ENCODE measurements at places on chromosomes 1 and 21.

GRCh38 chr1:78301141-78301540, 189.6 kb upstream of the PTGFR start:
- no peak for DNase-seq

DNA sequence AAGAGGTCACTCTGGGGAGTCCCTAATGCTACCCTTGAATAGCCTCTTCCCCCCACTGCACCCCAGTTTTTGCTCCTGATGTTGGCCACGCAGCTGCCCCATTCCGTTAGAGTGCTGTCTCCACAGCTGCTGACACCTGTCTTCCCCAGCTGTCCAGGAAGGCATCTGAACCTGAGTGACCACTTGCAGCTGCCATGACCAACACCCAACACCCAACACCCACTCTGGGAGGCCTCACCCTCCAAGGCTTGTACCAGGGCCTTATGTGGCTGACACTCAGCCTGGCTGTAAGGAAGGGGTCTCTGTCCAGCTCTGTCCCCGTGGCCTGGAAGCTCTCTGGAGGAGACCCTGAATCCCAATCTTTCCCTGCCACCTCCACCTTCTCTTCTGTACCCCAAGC, 26.7 kb upstream of the LDLRAP1 start:
- DNase-seq = no peak

DNA sequence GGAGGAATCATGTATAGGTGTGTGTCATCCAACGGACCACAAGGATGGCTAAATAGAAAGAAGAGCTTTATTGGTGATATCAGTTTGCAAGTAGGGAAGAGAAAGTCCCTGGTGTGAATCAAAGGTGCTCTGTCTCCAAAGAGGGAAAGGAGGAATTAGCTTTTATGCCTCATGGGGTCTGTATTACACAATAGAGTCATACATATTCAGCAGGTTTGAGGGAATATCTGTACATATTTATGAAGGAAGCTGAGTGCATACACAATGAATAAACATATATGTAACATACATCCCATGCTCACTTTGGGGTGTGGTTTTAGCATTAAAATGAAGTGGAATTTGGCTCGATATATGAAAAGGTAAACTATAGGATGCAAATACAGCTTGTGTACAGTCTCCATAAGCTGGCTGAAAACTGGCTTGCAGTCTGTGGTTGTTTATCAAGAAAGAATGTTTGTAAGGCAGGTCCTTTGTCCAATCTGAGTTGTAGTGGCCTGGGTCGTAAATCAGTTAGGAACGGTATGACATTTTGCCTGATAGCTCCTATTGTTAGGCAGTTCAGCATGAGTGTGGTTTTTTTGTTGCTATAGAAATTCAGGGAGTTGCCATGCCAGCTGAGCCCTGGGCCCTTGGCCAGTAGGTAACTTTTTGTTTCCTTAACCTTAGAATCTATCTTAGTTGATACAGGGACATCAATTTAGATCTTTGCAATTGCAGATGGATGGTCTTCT, 198.0 kb upstream of the ZP4 start:
- no peak for DNase-seq

GRCh38 chr1:201295861-201296260, 12.6 kb downstream of the PKP1 start:
- DNase-seq = no peak

GRCh38 chr1:99685516-99686180, 39.7 kb downstream of the PALMD start:
- peak; percentile 56 for DNase-seq

GRCh38 chr1:203907901-203908300, 46.5 kb downstream of the SNRPE start:
- DNase-seq = no peak

DNA sequence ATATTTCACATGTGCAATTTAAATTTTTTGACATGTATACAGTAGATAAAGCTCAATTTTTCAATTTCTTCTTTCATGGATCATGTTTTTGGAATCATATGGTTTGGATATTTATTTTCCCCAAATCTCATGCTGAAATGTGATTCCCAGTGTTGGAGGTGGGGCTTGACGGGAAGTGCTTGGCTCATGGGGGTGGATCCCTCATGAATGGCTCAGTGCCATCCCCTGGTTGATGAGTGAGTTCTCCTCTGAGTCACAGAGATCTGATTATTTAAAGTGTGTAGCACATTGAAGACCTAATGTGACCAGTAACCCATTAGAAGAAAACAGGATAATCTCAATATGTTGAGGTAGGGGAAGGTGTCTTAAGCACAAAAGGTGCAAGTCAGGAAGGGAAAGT, 9.1 kb upstream of the IFI16 start:
- DNase-seq = no peak

- peak; percentile 17 for DNase-seq
Measured at GRCh38 chr1:1208713-1209433, 2.5 kb upstream of the TNFRSF18 start.

GRCh38 chr1:109877317-109877771, 33.3 kb upstream of the CSF1 start:
- DNase-seq = no peak

GRCh38 chr1:152153996-152154395, 5.0 kb downstream of the RPTN start:
- DNase-seq = no peak

DNA sequence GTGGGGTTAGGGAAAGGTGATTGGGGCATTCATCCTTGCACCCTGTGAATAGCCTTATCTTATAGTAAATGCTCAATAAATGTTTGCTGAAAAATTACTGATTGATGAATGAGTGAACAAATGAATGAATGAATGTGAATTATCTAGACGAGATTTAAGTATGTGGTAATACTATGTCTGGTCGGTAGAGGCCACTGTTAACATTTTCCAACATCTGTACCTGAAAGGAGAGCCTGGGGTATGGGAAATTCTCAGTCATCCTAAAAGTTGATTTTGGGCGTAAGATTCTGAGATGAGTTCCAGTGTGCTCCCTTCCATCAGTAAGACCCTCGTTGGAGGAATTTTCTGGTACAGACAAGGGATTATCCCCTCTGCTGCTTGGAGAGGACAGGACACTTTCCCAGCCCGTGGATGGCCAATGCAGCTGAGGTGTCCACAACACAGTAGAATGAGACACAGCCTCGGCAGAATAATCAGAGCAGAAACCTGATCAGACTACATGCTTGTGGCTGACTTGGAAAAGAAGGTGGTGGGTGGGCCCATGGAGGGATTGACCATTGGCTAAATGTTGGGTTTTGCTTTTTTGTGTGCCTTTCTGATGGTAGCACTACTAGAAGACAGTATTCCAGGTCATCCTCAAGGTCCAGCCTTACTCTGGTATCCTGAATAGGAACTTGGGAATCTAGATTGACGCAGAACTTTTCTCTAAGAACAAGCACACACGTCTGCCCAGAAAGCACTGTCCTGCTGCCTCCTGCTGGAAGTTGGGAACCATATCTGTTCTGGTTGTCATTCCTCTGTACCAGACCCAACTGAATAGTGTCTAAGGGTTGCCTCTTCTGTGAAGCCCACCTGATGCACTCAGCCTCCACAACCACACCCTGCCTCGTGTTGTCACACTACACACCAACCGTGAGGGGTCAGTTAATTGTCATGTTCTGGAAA, 262.0 kb downstream of the TNR start:
- DNase-seq = peak; percentile 1

- no peak for DNase-seq
Measured at GRCh38 chr1:23591460-23592208, 32.3 kb upstream of the ID3 start.

- no peak for DNase-seq
Measured at GRCh38 chr21:31644643-31645042, 14.8 kb upstream of the SOD1 start.

Measured in AML-193 (cell line).